Activated CD8-positive, alpha-beta memory T cell treated with anti-CD3 and anti-CD28 coated beads for 1 hour (primary cell): ENCODE measurements at places on chromosomes 7 and 10.

DNA sequence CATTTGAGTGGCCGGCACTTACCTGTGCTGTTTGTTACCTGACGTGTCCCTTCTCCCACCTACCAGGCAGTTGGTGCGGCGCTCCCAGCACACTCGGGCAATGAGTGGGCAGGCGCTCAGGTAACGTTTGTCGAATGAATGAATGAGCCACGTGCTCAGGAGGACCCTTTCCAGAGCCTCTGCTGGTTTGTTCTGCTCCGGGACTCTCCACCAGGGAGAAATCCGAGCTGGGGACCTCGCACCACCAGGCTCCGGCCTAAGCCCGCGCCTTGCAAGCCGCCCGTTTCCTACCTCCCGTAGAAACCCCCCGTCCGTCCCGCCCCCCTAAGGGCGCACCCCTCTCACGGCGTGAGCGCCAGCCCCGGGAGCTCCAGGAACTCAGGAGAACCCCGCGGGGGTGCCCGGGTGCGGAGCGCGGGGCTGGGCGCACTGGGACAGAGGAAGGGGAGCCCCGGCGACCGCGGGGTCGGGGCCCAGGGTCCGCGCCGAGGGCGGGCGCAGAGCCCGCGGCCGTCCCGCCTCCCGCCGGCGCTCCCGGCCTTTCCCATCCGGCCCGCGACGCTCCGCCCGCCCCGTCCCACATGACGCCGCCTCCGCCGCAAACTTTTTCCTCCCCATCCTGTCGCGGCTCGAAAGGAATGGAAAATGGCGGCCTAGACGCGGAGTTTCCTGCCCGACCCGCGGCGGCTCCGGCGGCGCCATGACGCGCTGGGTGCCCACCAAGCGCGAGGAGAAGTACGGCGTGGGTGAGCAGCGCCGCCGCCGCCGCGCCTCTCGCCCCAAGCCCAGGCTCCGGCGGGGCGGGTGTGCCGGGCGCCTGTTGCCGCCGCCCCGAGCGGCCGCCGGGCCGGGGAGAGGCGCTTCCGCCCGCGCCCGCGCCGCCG, at the start of gene DOCK1:
DOCK1 (plus strand) TSS at position 611 of the 884 bp plus-strand sequence; CDS start at position 701, 90 bp downstream.
- DNase-seq = no peak

DNA sequence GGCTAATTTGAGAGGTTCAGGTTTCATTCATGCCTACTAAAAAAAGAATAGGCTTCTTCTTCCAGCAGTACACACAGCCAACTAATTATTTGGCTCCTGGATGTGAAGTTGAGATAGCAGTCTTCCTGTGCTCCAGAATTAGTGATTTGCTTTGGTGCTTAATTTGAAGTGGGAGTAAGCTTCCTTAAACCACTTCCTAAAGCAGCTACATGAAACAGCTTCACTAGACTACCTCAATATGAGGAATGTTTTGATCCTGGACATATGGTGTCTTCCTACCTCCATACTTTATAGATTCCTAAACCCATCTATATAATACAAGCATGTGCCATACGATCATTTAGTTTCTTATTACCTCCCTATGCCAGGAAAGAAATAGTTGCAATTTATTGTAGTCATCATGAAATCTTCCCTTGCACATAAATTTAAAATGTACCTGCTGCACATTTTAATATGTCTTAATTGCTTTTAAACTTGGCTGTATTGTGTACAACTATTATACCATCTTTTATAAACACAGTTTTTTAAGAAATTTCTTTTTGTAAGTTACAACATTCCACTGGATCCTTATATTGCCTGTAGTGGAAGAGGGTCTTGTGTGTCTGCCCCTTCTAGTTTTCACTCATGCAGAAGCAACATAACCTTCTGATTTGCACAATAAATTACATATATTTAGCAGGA, 8.6 kb downstream of the VIM start:
- no peak for DNase-seq

- no peak for DNase-seq
These were observed 30.8 kb downstream of the CHCHD3 start for GRCh38 chr7:133051066-133051465.

DNA sequence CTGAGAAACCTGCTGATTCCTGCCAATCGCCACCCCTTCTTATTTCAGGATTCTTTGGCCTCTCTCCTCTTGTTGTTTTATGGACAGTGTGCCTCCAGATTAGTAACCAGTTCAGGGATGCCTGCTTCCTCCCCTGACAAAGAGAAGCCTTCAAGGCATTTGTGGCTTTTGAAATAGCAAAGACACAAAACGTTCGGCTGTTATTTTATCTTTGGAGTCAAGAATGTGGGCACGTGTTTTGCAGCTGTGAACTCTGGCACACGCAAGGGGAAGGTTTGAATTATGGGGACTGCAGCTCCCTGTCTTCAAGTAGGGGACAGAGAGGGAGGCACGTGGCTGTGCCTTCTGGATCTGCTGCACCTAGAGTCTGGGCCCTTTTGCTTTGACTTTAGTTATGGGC, 157.9 kb upstream of the GRB10 start:
- no peak for DNase-seq
